ENCODE measurements at places on chromosomes 3 and 15.

DNA sequence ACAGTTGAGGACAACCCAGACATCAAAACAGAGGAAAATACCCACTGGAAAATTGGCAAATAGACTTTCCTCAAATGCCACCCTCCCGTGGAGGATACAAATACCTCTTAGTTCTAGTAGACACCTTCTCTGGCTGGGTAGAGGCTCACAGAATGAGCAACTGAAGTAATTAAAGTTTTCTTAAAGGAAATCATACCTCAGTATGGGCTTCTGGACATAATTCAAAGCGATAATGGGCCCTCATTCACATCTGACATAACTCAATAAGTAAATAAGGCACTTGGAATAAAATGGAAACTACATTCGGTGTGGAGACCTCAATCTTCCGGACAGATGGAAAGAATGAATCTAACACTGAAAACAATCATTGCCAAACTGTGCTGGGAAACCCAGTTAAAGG, 115.2 kb upstream of the PLCL2 start:
- no peak for DNase-seq

- no peak for DNase-seq
Observed at GRCh38 chr15:38481761-38482160, 27.8 kb downstream of the FAM98B start.

GRCh38 chr15:27933562-27933961, 165.6 kb downstream of the OCA2 start:
- DNase-seq, result no peak

GRCh38 chr3:152742368-152743347, 92.3 kb upstream of the P2RY1 start:
- no peak for DNase-seq

DNA sequence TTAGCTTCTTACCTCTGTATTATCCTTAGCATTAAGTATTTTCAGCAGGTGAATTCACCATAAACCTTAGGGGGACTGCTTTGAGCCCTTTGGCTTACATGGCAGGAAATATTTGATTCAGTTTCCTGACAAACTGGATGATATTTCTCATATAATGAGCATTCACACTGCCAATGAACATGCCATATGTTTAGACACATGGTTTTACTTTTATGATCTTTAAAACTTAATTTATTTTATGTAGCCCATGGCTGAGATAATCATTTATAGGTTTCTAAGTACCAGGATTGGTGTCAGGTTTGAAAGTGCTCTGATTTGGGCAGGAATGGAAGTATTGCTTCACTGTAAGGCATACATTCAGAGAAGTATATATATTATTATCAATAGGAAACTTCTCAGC, 319.1 kb downstream of the ZPLD1 start:
- DNase-seq, result no peak

- no peak for DNase-seq
Observed at GRCh38 chr3:9715764-9716437, 12.3 kb downstream of the CPNE9 start.

- DNase-seq, result no peak
Observed at GRCh38 chr3:128875556-128876120, 3.8 kb upstream of the ACAD9 start.

GRCh38 chr15:61983081-61983480, 77.2 kb downstream of the VPS13C start:
- DNase-seq, result no peak

DNA sequence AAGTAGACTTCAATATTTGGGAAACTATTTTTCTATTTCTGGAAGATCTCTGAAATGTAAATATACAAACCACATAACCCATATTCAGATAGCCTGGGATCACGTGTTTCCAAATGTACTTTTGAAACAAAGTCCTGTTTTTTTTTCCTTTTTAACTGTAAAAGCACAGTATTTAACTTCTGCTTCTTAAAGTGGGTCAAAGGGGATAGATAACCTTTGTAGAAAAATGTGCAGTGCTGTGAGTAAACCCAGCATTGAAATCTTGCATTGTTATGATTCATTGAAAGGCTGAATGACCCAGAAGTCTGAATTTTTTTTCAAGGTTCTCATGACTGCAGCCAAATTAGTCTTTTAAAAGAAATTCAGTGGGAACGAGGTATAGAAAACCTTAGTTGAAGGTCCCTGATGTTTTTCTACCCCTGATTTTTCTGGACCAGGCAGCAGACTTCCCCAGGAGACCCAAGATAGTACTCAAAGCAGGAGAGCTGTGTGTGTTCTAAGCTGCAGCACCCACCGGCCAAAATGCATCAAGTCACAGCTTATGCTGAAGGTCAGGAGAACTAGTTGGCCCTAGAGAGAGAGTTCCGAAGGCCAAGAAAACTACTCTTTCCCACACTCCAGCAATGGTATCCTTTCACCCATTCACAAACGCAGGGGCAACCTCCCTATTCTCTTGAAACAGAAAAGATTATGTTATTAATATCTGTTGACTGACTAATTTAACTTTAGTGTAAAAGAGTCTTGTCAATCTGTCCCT, 43.6 kb upstream of the APH1B start:
- no peak for DNase-seq
